ENCODE measurements at places on chromosomes 7 and 10. TPM values are rescaled to one million over a fixed set of nuclear protein-coding genes. Genes with fewer than 3 reads are reported as not detected.

The GDF2 gene
- total RNA-seq: not detected

The LRGUK gene
- total RNA-seq: not detected

The PRSS37 gene
- total RNA-seq: not detected

The SPDYE1 gene
- total RNA-seq: not detected

The PPRC1 gene
- 14.7 TPM for total RNA-seq

The ADRB1 gene
- 1.1 TPM for total RNA-seq

The UNC5B gene
- 7.1 TPM for total RNA-seq

The ATRNL1 gene
- 4.9 TPM for total RNA-seq

The MAGI2 gene
- 1.1 TPM for total RNA-seq

The OR2A7 gene
- total RNA-seq: not detected

The PPP1R17 gene
- total RNA-seq: not detected

The METTL27 gene
- total RNA-seq: 0.48 TPM

The CYP3A5 gene
- not detected for total RNA-seq

The SEMA3A gene
- 54.7 TPM for total RNA-seq

The WNT8B gene
- not detected for total RNA-seq

The GIMAP4 gene
- total RNA-seq: 0.12 TPM

The KLF14 gene
- 0.64 TPM for total RNA-seq

The TMEM213 gene
- not detected for total RNA-seq

Data from H4 (cell line).